ENCODE measurements at places on chromosomes 12 and 14.

GRCh38 chr12:108861878-108862587 lies 4.7 kb upstream of the SSH1 start:
- no peak for DNase-seq

- DNase-seq = no peak
These were observed 8.4 kb upstream of the INF2 start for GRCh38 chr14:104680806-104681688.

GRCh38 chr14:68558096-68558495 lies 234.8 kb downstream of the ZFP36L1 start:
- no peak for DNase-seq

GRCh38 chr12:98274430-98275130 lies 240.8 kb upstream of the TMPO start:
- DNase-seq = no peak

GRCh38 chr14:51370758-51371386 lies 130.8 kb downstream of the TMX1 start:
- DNase-seq = no peak

DNA sequence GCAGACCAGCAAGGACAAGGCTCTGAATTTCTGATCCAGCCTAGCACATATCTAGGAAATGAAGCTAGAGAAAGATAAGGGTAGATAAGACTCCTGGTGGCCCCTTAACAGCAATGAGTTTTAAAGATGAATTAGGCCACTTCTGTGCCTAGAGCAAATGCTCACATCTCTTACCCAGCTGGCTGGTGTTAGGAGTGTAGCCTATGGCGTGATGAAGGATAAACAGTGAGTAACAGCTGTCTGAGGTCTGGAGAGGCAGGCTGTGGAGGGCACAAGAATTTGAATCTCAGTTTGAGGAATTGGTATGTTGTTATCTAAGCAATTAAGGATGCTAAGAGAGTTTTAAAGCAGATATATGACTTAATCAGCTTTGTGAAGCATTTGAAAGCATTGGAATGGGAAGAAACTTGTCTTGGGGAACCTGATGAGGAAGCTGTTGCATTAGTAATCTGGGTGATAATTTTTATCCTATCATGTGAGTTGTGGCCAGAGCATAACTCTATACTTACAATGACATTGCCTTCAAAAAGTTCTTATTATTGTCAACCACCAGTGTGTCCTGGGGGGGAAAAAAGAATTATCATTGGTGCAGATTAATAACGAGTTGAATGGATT lies 161.8 kb downstream of the SRGAP1 start:
- DNase-seq = no peak

DNA sequence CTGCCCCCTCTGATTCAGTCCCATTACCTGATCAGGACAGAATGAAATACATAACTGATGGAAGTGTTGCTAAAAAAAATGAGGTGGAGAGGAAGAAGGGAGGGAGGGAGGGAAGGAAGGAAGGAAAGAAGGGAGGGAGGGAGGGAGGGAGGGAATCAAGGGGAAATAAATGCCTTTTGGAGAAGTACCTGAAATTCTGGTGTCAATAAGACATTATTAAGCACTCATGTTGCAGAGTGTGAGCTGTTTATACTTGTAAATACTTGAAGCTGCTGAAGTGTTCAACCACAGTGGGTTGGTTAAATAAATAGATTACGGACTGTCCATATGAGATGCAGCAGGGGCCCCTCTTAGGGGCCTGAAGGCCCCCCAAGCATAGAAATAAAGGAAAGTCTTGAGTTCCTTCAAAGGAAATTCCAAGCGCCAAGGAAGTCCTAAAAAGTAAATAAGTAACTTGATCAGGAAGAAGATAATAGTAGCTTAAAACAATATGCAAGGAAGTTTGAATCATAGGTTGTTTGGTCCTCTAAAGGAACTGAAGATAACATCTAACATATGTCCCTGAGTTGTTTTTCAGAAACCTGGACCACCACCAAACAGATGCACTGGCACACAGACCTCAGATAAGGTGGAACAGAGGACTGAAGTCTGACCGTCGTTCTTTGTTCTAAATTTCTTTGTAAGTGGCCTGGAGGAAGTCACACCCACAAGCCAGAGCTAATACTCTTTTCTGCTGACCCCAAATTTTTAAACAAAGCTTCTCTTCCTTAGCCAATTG lies 110.8 kb downstream of the SEC23A start:
- DNase-seq = no peak

- DNase-seq = no peak
These were observed 29.1 kb downstream of the PAWR start for GRCh38 chr12:79661629-79662028.

DNA sequence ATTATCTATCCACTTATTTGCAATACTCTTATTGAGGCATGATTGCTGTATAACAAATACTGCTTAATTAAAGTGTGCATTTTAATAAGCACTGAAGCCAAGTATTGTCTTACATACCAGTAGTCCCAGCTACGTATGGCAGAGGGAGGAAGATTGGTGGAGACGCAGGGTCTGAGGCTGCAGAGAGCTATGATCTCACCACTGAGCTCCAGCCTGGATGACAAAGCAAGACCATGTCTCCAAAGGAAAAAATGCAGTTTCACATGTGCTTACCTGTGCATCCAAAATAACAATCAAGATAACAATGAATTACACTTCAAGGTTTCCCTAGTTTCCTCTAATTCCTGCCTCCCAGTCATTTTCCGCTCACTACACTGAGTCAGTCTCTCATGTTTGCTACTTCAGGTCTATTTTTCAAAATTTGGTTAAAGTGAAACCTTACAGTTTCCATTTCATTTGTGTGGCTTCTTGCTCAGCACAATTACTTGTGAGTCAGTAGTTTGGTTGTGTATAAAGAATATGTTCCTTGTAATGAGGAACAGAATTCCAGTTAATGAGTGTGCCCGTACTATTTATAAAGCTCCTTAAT lies 1250.1 kb downstream of the TMEM121 start:
- no peak for DNase-seq

DNA sequence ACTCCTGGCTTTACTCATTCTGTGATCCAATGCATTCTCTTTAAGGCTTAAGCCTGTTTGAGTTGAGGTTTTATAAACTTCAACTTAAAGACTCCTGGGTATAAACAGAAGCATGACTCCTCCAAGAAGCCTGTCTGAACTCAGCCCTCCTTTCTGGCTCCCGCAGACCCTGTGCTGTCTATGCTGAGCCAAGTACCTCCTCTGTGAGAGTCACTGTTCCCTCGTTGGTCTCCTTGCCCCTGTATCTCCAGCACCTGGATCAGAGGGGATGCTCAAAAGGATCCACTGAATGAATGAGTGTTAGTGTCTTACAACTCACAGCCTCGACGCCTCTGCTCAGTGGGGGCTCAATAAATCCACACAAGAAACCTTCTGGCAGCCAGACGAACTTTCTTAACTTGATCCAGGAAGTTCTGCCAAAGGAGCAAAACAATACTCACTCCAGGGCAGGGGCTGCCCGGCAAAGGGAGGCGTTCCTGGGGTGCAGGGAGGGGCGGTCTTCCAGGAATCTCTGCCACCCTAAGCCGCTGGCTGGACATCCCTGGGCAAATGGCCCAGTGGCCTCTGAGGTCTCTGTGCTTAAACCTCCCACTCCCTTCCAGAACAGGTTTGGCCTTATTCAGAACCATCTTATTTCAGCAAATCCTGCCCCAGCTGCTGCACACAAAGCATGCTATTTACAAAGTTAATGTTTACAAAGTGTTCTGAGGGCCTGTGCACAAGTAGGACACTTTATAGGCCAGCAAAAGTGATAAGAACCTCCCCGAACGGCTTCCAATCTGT lies 32.9 kb downstream of the MAP1LC3B2 start:
- no peak for DNase-seq

- no peak for DNase-seq
These were observed 176.4 kb downstream of the TMTC2 start for GRCh38 chr12:82862876-82863649.

- peak; percentile 88 for DNase-seq
These were observed 685 bp upstream of the CDH24 start for GRCh38 chr14:23057757-23058653.

- peak; percentile 43 for DNase-seq
These were observed 51.1 kb downstream of the SLC38A1 start for GRCh38 chr12:46217541-46218321.

DNA sequence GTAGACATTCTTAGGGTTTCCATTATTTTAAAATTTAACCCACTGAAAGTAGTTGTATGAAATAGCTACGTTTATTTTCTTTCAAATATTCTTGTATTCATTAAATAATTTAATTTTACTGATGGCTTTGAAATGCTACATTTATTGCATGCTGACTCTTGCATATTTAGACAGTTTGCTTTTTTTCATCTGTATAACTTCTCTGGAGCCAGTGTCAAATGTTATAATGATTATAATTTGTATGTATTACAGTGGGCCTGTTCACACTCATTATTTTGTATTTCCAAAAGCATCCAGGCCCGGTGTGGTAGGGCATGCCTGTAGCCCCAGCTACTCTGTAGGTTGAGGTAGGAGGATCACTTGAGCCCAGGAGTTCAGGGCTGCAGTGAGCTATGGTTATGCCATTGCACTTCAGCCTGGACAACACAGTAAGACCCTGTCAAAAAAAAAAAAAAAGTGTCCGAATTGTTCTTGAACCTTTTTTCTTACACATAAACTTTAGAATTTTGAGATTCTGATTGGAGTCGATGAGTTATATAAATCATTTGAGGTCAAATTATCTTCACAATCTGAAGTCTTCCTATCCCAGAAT lies 905 bp downstream of the ZNF84 start:
- no peak for DNase-seq

DNA sequence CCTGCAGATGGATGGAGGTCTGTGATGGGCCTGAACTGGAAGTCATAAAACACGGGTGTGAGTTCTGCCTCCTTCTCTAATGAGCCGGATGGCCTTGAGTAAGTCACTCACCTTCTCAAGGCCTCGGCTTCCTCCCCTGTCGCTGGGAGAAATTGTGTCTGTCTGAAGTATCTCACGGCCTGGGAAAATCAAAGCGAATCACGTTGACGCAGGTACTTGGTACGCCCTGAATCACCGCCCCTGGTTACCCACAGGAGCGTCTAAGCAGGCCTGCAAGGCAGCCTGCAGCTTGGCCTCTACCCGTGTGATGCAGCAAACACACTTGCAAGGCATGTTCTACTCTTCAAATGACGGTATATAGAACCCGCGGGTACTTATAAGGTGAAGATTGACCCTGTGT lies 28.1 kb upstream of the CD9 start:
- DNase-seq = no peak

- DNase-seq = no peak
These were observed 75.5 kb downstream of the RAD52 start for GRCh38 chr12:873954-874353.

DNA sequence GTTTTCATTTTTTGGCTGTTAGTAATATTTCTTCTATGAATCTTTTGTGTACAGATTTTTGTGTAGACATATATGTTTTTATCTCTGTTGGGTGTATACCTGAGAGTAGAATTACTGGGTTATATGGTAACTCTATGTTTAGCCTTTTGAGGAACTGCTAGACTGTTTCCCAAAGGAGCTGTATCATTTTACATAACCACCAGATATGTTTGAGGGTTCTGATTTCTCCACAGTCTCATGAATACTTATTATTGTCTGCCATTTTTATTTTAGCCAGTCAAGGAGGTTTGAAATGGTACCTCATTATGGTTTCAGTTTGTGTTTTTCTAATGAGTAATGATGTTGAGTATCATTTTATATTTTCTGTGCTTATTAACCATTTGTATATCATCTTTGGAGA lies 1.9 kb downstream of the PCNX4 start:
- DNase-seq = no peak

GRCh38 chr14:83164016-83164415 lies 1630.4 kb upstream of the SEL1L start:
- no peak for DNase-seq

DNA sequence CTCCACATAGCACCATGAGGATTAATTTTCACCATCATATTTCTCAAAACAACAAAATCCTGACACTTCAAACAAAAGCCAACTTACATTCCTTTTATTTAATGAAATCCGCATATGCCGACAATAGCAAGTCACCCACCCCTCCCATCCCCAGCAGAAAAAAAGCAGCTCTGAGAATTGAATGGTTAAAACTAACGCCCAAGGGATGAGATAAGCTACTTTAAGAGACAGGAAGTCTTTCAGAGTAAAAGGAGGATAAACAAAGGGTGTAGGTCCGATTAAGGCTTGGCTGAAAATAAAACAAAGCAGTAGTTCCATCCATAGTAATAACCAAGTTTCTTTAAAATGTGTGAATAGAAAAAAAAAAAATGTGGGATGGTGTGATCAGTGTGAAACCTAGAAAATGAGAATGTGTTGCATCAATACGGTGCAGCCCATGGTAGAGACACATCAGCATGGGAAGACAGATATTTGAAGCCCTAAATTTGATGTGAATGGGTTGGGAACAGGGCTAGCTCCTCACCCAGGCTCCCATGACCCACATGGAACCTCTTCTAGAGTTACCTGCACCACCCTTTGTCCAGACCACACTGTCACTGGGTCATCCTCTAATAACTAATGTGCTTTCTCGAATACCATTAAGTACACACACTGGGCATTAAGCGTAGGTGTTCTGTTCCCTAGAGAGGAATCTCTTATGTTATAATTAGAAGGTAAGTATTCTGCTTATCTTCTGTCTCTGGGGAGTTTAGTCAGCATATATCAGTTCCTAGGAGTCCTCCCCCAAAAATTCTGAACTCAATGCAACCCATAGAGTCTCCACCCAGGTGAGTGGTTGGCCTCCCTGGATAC lies 31.7 kb downstream of the RTRAF start:
- no peak for DNase-seq

DNA sequence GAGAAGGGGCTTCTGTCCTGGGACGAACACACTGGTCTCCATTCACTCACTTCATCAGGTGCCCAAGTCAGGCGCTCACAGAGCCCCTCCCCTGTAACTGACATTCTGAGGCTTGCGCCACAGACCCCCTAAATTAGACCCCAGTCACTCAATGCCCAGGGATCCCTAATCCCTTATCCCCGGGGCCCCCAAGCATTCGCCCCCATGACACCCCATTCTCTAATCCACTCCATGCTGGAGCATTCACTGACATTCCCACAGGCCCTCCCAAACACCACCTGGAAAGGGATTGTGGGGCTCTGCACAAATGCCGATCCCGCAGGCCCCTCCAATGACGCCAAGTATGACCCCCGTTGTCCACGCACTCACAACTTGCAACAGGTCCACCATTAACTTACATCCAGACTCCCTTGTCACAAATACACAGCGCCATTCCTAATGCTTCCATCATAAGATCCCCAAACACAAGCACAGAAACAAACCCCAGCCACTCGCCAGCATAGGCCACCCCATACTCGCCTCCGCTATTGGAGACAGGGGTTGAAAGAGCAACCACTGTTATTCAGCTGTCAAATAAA lies 1.5 kb downstream of the ZNF605 start:
- DNase-seq = no peak

GRCh38 chr12:130440411-130441080 lies 102.9 kb downstream of the PIWIL1 start:
- no peak for DNase-seq

DNA sequence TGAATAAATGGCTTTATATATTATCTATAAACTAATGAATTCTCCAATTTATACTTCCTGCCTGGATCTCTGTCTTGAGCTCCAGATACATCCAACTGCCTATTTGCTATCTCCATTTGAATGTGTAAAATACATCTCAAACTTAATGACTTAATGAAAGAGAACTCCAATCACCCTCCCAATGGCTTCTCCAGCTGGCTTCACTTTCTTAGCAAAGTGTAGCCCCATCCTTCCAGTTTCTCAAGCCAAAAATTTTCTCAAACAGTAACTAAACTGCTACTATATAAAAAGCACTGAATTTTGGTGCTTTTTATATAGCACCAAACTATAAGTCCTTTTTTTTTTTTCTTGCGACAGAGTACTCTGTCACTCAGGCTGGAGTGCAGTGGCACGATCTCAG lies 2.6 kb downstream of the CRY1 start:
- no peak for DNase-seq

- no peak for DNase-seq
These were observed 20.4 kb downstream of the SAV1 start for GRCh38 chr14:50647753-50648152.

Measured in activated CD8-positive, alpha-beta memory T cell treated with anti-CD3 and anti-CD28 coated beads, Interleukin-2, amount 50 U/mL, for 4 hours (primary cell).